ENCODE measurements at places on chromosomes 7 and 10. TPM values are rescaled to one million over a fixed set of nuclear protein-coding genes. Genes with fewer than 3 reads are reported as not detected.

GRCh38 chr10:46235705-46236545 is 50.9 kb upstream of the ANTXRL start:
- DNase-seq = no peak

- DNase-seq = peak; percentile 44
Observed at GRCh38 chr7:131370523-131370968, 42.9 kb downstream of the MKLN1 start.

GRCh38 chr7:142459551-142459963 is 201.7 kb upstream of the PRSS58 start:
- peak; percentile 38 for DNase-seq

DNA sequence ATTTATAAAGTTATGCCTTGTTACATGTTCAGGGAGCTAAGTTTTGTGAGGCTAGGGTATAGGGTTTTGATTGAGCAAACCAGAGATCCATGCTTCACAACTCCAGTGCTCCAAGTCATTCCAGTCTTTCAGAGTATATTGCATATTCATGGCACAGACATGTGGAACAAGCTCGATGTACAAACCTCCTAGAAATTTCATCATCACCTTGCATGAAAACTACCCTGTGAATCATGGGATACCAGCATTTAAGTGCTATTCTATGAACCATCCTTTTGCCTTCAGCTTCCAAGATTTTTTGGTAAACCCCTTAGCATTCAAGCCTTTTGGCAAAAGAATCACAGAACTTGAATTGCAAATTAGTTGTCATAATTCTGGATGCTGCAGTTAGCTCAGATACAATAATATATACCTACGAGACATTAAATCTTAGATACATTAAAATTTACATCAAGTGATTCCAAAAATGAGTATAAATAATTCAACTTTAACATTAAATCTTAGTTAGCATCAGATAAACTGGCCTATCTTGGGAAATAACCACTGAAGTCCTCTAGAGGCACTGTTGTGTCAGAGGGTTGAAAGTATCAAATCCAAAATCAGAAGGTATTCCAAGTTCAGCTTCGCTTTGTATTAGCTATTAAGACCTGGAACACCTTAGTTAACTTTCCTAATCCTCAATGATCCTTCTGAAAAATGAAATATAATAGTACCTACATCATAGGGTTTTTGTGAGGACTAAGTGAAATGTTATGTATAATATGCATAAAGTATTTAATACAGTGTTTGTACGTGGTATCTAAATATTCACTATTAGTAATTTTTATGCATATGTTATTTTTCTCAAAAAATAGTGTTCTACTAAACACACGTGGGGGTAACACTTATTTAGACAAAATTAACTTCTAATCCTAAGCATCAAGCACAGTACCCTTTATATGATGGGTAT is 55.5 kb upstream of the CABCOCO1 start:
- no peak for DNase-seq

- DNase-seq = no peak
Observed at GRCh38 chr10:16941067-16941466, 123.8 kb upstream of the RSU1 start.

DNA sequence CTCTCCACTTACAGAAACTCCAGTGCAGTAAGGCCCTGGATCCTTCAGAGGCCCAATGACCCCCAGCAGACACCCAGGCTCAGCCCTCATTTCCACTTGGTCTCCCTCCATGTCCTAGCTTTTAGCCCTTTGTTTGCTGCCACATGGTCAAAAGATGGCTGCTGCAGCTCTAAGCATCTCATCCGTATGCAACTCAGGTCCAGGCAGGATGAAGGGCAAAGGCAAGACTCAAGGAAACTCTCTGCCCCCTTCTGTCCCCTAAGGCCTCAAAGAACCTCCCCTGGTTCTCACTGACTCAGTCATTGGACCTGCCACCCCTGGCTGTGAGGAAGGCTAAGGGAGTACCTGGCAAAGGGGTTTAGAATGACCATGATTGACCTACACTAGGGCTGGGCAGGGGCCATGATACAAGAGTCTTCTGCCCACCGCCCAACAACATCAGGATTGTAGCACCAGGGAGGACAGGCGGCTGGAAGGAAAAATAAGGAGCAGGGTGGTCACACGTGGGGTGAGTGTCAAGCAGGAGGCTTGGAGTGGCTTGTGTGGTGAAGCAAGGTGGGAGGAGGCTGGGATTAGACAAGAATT is 303.8 kb upstream of the ZMIZ1 start:
- no peak for DNase-seq

DNA sequence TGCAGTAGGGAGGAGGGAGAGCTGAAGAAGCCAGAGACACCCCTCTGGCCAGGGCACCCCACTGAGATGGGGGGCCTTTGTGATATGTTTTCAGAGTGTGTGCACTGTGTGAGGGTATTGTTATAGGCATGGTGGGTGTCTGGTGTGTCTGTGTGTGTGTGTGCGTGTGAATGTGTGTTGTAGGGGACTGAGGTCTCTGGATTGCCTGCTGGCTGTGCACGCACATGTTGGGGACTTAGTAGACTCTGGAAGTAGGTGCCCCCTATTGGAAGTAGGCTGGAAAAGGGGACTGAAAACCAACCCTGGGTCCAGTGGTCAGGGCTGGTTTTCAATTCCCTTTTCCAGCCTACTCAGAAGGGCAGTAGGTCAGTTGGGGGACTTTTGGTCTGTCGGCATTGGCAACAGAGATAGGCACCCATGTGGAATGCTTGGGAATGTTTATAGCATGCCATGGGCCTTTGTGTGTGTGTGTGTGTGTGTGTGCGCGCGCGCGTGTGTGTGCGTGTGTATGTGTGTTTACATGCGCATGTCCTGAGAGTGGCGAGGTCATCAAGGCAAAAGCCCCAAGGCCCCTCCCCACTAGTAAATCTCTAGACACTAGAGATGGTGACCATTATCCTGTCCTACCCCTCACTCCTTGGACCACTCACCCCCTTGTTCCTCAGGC is 78.8 kb downstream of the HIF1AN start:
- no peak for DNase-seq

- no peak for DNase-seq
Observed at GRCh38 chr7:130356876-130357611, 12.4 kb downstream of the CPA5 start.

DNA sequence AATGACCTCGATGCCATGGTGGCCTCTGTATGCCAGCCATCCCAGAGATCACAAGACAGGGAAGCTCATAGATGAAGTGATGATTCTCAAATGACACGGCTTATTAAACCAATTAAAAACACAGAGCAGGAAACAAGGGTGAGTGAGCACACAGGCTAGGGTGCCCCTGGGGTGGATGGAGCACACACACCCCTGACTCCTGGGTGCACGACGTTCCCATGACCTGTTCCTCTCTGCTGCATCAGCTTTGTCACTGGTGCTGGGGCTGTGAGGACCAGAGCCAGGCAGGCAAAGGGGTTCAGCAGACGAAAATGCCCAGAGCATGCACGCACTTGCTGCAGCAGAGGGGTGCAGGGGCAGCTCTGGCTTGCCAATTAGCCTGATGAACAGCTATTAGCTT is 86.5 kb upstream of the LRRC4 start:
- no peak for DNase-seq

- DNase-seq = no peak
Observed at GRCh38 chr10:6101181-6101580, 12.3 kb downstream of the RBM17 start.

GRCh38 chr7:23967949-23968599 is 258.1 kb downstream of the STK31 start:
- DNase-seq = no peak

DNA sequence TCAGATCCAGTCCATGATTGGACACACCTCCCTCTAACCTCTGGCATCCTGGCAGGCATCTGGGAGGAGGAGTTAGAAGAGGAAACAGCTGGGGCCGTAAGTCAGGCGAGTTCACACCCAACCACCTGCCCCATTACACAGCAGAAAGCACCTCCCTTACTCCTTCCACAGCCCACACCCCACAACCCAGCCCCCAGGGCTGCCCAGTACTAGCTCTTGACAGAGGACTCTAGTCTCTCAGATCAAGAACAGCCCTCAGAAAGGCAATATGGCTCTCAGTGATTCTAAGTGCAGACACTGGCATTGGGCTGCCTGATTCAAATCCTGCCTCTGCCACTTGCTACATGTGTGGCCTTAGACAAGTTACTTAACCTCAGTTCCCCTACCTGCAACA is 34.1 kb downstream of the KCNMA1 start:
- no peak for DNase-seq

GRCh38 chr7:15839416-15840100 is 153.1 kb upstream of the MEOX2 start:
- DNase-seq = no peak

- no peak for DNase-seq
Observed at GRCh38 chr10:87585565-87586514, 73.8 kb upstream of the PAPSS2 start.

DNA sequence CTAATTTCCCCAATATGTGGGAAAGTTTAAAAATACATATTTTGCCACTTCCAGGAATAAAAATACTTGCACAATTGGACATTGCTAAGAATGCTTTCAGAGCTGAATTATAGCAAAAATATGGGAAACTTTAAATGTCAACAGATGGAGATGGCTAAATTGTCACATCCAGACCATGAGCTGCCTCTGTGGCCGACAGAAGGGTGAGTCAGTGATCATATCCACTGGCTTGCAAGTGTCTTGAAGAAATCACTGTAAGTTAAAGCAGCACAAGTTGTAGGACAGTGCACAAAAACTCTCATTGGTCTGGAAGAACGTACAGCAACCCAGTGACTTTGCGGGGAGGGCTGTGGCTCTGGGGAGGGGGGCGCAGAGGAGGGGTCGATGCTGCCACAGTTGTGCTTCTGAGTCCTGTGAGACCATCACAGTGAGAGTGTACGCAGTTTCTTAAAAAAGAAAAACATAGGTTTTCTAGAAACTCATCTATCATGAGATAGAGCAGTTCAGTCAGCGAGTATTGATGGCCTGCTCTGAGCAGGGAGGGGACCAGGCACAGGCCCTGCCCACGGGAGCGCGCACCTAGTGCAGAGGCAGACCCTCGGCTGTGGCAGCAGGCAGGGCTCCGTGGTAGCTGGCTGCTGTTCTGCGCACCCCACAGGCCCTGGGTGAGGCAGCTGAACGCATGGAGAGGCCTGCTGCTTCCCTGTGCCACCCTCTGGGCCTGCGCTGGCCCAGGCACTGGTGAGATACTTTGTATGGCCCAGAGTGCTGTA is 25.5 kb downstream of the LRRC27 start:
- no peak for DNase-seq

- no peak for DNase-seq
Observed at GRCh38 chr7:47358357-47358756, 223.6 kb downstream of the TNS3 start.

DNA sequence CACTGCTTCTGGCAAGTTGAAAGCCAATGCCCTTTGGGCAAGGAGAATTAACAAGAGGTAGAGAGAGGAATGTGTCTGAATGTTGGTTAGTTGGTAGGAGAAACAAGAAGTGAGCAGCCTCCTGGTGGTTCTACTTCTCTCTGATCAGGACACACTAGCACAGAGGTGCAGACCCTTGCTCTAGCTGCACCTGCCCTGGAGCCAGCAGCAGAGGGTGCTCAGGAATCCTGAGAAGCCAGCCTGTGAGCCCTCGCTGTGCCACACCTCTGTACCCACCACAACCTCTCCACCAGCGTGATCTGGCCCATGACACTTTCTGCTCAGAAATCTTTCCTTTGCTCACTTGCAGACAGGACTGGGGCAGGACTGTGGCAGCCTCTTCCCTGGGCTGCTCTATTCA is 364.7 kb downstream of the RPS24 start:
- DNase-seq = no peak

The DAGLB gene
- total RNA-seq = 24.3 TPM

The DIP2C gene
- 7.4 TPM for total RNA-seq

The COX15 gene
- 17.6 TPM for total RNA-seq

The ZNF212 gene
- total RNA-seq = 20.6 TPM

The ARHGEF35 gene
- 4.4 TPM for total RNA-seq

The OPN1SW gene
- total RNA-seq = not detected

The MUC12 gene
- total RNA-seq = not detected

The NUDT1 gene
- total RNA-seq = 77.9 TPM

The RAPGEF5 gene
- 0.41 TPM for total RNA-seq

The ASIC3 gene
- total RNA-seq = 17.7 TPM

The AKR1C4 gene
- total RNA-seq = not detected

The CPEB3 gene
- 2.2 TPM for total RNA-seq

The CYP3A4 gene
- total RNA-seq = not detected

The TFEC gene
- 15.4 TPM for total RNA-seq
